ENCODE measurements at places on chromosomes 4 and X.

DNA sequence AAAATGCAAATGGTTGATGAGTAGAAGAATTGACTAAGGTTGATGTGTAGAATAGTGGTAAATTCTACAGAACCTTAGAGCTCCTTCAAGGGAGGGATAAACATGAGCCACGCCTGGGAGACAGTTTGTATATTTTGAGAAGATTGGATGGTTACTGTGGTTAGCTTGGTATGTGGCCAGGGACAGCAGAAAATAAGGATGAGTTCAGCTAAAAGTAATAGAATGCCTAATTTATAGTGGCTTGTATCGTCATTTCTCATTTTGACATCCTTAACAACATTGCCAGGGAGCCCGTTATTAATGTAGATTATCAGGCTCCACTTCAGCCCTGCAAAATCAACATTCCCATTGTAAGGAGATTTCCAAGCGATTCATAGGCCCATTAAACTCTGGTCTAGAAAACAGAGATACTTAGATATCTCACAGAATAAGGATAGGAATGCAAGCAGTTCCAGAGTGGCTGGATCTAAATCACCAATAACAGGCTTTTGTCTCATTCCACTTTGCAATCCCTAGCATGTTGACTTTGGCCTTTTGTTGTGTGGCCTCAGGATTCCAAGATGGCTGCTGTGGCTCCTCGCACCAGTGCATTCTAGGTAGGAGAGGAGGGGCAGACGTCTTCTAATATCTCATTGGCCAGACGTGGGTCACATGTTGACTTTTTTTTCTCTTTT, 6.4 kb upstream of the PTTG2 start:
- DNase-seq, result no peak

DNA sequence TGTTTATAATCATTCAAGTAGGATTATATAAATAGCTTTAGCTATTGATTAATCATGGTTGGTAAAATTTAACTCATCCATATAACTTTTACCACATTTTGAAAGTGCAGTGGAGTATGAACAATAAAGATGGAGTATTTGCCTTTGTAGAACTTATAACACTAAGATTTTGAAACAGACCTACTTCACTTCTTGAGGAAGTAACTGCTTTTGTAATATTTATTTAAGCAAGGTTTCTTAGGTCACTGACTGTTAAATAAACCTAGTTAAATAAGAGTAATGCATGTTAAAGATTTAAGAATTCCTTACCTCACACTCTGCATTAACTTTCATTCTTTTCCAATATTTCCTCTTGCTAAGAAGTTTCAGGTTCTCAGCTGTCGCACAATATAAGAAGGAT, 242.5 kb downstream of the CFAP299 start:
- DNase-seq, result no peak

DNA sequence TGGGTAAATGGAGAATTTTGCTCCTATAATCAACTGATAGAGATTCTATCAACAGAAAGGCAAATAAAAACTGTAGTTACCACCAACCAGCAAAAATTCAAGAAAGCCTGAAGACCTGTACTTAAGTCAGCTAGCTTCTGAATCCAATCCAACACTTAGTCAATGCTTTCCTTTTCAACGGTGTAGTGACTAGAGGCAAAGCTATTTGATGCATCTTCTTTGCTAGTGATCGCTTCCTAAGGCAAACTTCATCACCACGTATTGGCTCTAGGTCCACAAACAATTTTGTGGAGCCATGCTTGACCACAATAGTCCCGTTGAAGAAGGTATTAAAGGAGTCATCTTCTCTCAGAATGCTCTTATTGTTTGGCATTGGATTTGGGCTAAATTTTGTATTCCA, 25.0 kb upstream of the UBA6 start:
- no peak for DNase-seq

DNA sequence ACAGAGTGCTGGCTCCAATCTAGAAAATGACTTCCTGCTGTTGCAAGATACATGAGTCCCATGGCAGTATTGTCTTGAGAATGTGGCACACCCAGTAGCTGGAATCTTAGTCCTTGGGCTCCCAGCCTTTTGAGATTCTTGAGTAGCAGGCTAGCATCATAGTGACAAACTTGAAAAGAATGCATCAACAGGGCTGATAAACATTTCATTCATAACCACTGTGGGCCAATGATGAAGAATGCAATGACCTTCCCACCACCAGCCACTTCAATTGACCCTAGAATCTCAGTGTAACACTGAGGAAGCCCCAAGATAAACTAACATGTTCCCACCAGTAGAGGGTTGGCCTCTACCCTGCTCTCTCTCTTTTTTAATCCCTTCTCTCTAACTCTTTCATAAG, 329.3 kb downstream of the GBA3 start:
- no peak for DNase-seq

DNA sequence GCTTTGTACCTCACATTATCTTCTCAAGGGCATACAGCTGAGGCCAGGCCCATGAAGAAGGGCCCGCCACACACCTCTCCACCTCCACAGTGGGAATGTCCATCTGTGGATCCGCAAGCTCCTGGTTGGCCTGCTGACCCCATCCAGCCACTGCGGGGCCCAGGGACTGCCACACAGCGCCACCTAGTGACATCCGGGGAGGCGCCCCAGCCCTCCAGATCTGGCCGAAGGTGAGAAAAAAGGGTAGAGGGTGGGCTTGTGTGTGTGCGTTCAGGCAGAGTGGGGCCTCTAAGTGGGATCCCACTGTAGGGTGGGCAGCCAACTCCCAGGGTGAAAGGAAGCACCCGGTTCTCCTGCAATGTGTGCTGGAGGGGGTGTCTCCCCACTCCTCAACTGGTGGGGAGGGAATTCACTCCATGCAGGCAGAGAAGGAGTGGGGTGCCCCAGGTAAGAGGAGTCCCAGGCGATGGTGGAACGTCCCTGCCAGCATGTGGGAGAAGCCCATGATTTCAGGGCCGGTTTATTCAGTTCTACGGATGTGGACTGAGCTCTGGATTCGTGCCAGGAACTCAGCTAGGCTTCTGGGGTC, 117.3 kb downstream of the ENPP6 start:
- no peak for DNase-seq

GRCh38 chrX:72659723-72660122, 54.4 kb downstream of the PHKA1 start:
- DNase-seq, result no peak

DNA sequence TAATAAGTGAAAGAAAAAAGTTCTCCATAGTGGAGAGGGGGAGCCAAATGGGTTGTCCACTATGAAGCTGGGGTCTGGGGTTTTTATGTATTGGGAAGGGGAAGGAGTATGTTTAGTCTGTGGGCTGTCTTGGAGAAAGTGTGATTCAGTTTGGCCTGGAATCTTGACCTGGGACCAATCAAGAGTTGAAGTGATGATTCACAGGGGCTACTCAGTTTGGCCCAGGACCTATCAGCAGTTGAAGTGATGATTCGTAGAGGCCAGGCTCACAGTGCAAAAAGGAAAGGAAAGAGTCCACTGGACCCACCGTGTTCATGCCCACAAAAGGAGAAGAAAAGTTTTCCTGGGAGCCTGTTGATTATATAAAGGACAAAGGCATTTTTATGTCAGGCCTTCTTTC, 47.3 kb upstream of the RAB9B start:
- DNase-seq, result no peak

- DNase-seq, result no peak
Observed at GRCh38 chr4:182155806-182156205, 87.4 kb upstream of the TENM3 start.

DNA sequence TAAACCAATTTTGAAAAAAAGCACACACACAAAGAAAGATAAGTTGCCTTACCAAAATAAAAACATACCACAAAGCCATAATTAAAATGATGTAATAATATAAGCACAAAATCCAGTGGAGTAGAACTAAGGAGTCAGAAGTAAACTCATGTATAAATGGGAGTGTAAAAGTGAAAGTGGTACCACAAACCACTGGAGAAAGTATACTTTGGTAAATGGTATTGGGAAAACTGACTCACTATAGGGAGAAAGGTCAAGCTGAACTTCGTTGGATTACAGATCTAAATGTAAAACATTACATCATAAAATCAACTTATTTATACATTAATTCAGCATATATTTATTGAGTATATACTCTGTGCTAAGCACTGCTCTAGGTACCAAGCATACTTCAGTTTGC, 46.3 kb upstream of the HHIP start:
- no peak for DNase-seq

- no peak for DNase-seq
Observed at GRCh38 chr4:31169846-31170245, 449.7 kb downstream of the PCDH7 start.

GRCh38 chr4:106268786-106269185, 47.2 kb downstream of the TBCK start:
- no peak for DNase-seq

DNA sequence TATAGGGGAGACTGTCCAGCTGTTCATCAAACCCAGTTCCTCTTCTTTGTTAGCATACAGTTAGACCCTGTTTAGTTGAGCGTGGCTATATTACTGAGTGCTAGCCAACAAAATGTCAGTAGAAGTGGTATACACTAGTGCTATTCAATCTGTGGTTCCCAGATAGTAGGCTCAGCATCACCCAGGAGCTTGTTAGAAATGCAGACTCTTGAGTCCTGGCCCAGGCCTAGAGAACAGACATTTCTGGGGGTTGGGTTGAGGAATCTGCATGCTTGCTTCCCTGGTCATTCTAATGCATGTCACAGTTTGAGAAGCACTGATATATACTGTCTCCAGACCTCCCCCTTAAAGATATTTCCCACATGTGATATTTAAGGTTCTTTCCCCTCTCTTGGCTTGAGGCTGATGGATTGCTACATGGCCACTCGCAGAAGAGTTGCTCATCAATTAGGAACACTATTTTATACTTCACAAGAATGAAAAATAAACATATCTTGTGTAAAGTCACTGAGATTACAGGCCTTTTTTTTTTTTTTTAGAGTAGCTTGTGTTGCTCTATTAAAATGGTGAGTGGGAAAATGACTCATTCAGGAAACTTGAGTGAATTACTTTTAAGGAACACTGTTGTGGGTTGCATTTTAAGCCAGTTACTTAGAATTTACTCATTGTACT, 289.0 kb downstream of the STIM2 start:
- DNase-seq, result no peak

DNA sequence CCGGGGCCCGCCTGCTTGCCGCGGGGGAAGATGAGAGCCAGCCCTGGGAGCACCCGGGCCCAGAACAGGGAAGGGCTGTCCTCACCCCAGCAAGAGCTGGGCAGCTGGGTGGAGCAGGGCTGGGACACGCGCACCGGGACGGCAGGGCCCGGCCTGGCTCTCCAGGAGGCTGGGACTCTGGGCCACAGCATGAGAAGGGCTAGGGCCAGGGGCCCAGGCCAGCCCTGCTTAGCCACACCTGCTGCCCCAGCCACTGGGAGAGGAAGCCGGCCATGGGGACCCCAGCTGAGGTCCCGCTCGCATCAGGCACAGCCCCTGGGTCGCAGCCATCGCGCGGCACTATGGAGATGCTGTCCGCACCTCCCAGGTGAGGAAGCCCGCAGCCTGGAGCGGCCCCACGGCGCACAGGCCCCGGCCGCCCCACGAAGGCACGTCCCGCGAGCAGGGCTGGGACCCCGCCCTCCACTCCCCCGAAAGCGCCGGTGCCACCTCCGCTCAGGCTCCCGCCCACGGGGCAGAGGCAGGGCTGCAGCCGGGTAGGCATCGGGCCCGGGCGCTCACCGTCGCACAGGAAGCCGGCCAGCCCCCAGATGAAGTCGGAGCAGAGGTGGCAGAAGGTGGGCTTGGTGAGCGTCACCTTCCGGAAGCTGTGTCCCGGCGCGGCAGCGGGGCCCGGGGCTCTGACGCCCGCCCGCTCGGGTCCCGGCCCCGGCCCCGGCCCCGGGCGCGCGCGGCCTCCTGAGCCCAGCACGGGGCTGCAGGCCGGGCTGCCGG, 531 bp downstream of the DGKQ start:
- no peak for DNase-seq

DNA sequence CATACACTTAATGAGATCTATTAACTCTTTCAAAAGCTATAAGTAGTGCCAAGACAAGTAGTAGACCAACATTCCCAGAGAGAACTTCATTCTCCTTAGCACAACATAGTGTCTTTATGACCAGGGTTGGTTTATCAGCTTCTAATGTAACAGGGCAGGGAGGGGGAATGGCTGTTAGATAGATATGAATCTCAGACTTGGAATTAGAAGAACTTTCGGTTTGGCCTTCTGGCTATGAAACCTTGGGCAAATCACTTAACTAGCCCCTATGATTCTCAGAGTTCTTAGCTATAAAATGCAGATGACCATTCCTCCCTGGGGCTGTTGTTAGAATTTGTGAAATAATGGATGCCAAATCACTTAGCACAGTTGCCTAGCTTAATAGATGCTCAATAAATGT, 132.2 kb downstream of the SLC10A7 start:
- no peak for DNase-seq

- DNase-seq, result no peak
Observed at GRCh38 chr4:108256538-108256937, 87.8 kb upstream of the LEF1 start.

DNA sequence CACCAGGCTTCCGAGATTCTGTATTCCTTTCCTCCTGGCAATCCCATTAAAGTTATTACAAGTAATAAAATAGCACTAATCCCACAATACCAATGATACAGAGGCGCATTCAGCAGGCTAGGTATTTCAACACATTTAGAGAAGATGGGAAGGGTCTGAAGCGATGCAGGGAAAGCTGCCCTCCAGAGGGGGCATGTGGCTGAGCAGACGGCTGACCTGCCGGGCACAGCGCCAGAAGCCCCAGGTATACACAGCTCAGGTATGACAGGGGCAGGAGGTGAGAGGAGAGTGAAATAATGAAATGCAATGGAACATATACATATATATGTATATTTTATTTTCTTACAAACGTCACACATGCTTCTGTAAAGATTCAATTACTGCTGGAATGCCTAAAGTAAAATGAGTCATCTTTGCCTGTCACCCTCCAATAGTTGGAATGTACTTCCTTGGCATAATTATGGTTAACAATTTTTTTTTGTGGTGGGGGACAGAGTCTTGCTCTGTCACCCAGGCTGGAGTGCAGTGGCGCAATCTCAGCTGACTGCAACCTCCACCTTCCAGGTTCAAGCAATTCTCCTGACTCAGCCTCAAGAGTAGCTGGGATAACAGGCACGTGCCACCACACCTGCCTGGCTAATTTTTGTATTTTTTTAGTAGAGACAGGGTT, 21.3 kb upstream of the CDKN2AIP start:
- no peak for DNase-seq

DNA sequence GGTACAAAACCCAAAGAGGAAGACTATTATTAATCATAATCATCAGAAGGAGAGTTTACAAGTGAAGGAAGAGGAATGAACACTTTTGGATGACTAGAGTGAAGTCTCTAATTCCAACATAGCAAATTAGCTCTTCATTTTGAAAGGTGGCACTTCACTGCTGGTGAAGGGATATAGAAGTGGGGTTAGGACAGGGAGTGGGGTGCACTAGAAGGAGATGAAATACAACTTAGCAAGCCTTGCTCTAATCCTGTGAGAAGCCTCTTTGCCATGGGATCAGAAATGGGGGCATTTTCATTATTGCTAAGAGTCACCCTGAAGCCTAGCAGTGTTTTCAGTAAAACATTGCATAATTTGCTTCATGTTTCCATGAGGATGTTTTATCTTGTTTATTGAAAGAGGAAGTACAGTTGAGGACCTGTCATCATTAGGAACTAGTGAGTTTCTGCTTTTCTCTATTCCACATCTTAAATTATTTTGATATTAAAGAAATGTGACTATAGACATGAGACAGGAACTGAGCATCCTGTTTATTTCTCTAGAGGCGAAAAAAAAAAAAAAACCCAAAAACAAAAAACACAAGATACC, 9.3 kb upstream of the GRPR start:
- no peak for DNase-seq

- no peak for DNase-seq
Observed at GRCh38 chrX:103941201-103941975, 21.0 kb upstream of the TMSB15B start.

- DNase-seq, result no peak
Observed at GRCh38 chr4:62517716-62518115, 1317.6 kb downstream of the ADGRL3 start.

GRCh38 chrX:14673764-14674163, 144.4 kb downstream of the GLRA2 start:
- no peak for DNase-seq

Measured in stimulated activated CD8-positive, alpha-beta memory T cell treated with anti-CD3 and anti-CD28 coated beads, Interleukin-4, amount 100 ng/mL, for 1 hour (primary cell).